Stimulated activated CD8-positive, alpha-beta memory T cell treated with anti-CD3 and anti-CD28 coated beads, Interleukin-7, amount 100 ng/mL, for 1 hour (primary cell): ENCODE measurements at places on chromosomes 16 and 17.
A peak's percentile ranks its signal among the peaks of the same experiment; 100 is the strongest.

GRCh38 chr16:84607694-84608093 is 10.2 kb downstream of the COTL1 start:
- no peak for DNase-seq

DNA sequence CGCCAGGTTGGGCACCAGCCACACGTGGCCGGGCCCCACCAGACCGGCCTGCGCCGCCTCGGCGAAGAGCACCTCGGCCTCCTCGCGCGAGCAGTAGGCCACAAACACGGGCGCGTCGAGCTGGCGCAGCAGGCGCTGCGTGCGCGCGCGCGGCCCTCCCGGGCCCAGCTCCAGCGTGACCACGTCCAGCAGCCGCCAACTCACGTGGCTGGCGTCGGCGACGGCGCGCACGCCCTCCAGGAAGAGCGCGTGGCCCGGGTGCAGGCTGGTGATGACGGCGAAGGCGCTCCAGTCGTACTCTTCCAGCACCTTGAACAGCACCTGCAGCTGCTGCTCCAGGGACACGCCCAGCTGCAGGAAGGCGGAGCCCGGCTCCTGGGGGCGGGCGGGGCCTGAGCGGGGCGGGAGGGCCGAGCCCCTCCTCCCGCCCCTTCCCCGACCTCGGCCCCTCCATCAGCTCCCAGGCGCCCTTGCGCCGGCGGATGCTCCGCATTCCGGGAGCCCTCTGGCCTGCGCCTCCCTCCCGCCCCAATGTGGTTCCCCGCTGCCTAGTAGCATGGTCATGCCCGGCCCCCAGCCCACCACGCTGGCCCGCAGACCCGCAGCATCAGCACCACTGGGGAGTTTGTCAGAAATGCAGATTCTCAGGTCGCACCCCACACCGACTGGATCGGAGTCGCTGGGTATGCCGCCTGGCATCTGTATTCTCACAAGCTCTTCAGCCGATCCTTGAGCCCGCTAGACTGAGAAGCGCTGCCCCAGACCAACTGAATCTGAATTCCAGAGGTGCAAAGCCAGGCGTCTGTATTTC is 7.2 kb downstream of the GRIN2C start:
- DNase-seq, result peak; percentile 19

- DNase-seq, result no peak
These were observed 62.4 kb upstream of the NLK start for GRCh38 chr17:27980043-27980442.

GRCh38 chr16:82957212-82957611 is 330.4 kb downstream of the CDH13 start:
- no peak for DNase-seq

- DNase-seq, result no peak
These were observed 555 bp downstream of the TTYH2 start for GRCh38 chr17:74213861-74214391.

DNA sequence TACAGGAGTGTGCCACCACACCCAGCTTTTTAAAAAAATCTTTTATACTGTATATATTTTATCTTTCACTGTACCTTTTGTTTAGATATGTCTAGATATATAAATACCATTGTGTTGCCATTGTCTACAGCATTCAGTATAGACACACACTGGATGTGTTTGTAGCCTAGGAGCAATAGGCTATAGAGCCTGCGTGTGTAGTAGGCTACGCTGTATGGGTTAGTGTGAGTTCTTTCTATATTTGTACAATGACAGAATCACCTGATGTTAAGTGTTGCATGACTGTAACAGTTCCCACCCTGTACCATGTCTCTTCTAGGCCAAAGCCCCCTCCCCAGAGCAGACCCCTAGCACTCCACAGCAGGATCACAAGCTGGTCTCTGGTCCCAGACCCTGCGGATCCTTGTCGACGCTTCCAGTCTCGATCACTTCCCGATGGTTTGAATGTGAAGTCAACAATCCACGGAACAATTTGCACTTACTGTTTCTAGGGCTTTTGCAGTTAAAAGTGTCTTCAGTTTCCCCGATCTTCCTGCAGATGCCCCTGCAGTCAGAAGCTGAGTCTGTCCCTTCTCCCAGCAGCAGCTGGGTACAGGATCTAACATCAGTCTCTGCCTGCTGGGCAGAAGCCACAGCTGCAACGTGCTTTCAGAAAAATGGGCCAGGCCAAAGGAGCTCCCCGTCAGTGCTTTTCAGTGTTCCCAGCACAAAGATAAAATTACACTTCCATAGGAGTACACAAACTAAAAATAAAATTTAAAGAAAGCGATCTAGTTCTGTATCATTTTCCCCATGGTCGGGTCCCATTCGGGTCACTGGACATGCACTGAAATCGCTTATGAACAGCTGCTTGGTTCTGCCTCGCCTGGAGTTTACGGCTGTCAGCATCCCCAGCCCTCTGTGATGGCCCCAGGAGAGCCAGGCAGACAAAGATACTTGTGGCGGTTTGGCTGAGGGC is 35.4 kb downstream of the ADAM11 start:
- DNase-seq, result no peak

DNA sequence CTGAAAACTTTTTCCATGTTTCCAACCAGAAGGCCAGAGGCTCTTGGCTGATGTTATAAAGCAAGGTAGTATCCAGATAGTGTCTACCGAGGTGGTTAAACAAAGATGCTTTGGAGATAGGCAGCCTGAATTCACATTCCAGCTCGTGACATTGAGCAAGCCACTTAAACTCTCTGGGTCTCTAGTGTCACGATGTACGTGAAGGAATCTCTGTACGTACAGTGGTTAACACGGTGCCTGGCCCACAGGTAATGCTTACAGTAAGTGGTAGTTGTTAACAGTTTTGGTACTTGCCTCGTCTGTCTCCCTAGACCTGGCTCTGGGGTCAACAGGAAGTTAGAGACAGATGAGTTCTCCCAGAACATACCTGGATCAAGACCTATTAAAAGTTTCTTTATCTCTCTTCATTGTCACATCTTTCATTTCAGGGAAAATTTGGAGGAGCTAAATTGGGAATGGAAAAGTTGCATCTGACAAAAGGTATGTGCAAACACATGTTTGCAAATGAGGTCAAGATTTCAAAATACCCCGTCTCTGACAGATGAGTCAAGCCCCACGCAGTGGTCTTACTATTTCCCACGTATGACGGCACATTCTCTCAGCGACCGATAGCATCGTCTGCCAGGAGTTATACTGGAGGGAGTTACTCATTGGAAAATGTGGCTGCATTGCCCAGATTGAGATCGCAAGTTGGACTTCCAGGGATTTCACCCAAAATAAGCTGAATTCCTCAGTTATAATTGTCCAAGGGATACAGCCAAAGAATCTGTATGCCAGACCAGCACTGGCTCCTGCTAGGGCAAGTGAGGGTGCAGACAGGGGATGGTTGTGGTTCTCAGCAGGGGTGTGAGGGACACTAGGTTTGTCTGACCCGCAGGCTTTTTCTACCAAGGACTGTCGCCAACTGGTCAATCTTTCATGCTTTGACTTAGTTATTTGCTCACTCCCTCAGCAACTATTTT is 18.9 kb upstream of the MYH10 start:
- DNase-seq, result no peak

GRCh38 chr16:52265446-52265861 is 281.5 kb downstream of the TOX3 start:
- DNase-seq, result no peak

DNA sequence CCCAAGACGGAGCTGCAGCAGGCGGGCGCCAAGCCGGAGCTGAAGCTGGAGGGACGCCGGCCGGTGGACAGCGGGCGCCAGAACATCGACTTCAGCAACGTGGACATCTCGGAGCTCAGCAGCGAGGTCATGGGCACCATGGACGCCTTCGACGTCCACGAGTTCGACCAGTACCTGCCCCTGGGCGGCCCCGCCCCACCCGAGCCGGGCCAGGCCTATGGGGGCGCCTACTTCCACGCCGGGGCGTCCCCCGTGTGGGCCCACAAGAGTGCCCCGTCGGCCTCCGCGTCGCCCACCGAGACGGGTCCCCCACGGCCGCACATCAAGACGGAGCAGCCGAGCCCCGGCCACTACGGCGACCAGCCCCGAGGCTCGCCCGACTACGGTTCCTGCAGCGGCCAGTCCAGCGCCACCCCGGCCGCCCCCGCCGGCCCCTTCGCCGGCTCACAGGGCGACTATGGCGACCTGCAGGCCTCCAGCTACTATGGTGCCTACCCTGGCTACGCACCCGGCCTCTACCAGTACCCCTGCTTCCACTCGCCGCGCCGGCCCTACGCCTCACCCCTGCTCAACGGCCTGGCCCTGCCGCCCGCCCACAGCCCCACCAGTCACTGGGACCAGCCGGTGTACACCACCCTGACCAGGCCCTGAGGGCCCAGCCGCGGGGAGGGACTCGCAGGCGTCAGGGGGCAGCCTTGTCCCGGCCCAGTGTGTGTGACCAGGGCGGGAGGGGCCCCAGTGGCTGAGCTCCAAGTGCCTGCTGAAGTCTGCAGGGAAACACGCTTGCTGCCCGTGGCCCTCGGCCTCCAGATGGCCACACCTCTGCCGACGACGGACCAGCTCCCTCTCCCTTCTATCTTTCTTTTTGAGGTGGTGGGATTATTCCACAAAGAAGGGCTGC is 3.4 kb downstream of the SOX8 start:
- DNase-seq, result no peak

- no peak for DNase-seq
These were observed 10.5 kb downstream of the TIMM22 start for GRCh38 chr17:1007310-1008007.
